ENCODE measurements at places on chromosomes 12 and 14. TPM values are rescaled to one million over a fixed set of nuclear protein-coding genes. Genes with fewer than 3 reads are reported as not detected.
A peak's percentile ranks its signal among the peaks of the same experiment; 100 is the strongest.

DNA sequence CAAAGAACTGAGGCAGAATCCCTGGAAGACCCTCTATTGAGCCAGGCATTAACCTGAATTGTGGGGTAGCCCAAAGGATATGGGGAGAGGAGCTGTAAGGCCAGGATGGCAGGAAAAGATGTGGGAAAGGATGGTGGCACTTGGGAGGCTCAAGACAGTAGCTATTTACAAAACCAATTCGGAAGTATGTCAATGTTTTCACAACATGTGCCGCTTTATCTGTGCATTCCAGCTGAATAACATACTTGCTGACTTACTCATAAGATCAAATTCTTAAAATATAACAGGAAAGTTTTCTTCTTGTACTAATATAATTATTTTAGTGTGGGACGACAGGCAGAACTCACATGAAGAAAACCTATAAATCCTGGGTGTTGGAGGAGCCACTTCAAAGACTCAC, 10.6 kb downstream of the BBS10 start:
- peaks cover 19% of the 10 kb centered on the region for H3K4me1 ChIP-seq
- DNase-seq: no peak
- H3K27me3 ChIP-seq: no peaks in the 10 kb centered on the region

DNA sequence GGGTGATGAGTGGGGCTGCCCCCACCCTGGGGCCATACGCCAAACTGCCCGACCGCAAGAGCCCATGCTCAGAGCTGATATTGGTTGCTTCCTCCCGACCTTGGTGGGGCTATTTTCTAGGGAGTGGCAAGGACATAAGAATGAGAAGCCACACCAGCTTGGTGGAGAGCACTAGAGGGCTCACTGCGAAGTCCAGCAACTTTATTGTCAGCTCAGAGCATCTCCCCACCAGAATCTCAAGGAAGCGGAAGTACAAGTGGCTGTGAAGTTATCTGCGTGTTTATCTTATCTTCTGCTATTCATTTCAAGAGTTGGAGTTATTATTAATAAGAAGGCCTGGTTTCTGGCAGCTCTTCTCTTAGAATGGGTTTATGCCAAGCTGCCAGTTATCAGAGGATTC, 4.9 kb upstream of the PLXNC1 start:
- H3K4me3 ChIP-seq: no peak overlapping the region
- H3K27me3 ChIP-seq: peaks cover 38% of the 10 kb centered on the region
- H3K36me3 ChIP-seq: no peaks in the 10 kb centered on the region
- no peak for DNase-seq
- H3K27ac ChIP-seq: no peak overlapping the region

DNA sequence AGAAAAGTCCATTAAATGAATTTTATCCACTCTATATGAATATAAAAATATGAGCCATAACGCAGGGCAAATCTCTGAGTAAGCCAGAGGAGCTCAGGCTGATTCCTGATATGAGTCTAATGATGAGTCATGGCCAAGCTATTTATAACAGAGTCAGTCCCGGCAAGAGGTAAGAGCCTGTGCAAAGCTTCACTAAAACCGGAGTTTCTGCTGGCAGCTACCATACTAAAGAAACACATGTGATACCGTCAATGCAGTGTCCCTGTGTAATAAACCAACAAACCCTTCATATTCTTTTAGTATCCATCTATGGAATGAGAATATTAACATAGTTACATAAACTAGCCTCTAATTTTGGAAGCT, 319.4 kb downstream of the KCNC2 start:
- peak; percentile 84 for DNase-seq
- H3K4me3 ChIP-seq: no peak overlapping the region
- peak overlapping the region; percentile 77 for H3K27ac ChIP-seq
- no peaks in the 10 kb centered on the region for H3K36me3 ChIP-seq
- no peaks in the 10 kb centered on the region for H3K27me3 ChIP-seq

DNA sequence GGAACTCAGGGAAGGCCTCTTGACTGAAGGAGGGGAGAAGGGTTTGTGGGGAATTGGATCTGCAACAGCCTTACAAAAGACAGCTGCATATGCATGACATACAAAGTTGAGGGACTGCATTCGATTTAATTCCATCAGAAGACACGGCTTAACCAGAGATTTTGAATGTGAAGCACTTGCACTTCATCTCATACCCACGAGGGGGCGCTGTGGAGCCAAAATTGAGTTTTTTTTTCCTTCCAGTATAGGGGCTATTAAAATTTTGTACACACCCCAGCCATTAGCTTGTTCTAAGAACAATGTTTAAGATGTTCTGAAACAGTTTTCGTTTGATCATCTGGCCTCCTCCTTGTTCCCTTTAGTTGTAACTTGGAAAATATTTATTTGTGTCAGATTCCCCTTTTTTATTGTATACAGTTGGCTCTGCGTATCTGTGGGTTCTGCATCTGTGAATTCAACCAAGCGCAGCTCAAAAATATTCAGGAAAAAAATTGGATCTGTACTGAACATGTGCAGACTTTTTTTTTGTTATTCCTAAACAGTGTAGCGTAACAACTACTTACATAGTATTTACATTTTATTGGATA, 1.6 kb downstream of the SUDS3 start:
- H3K4me3 ChIP-seq: peak overlapping the region; percentile 94
- no peak for DNase-seq
- H3K27ac ChIP-seq: peak overlapping the region; percentile 95
- peaks cover 6% of the 10 kb centered on the region for H3K36me3 ChIP-seq

GRCh38 chr12:66055837-66056319, 74.7 kb downstream of the LLPH start:
- no peak overlapping the region for H3K4me3 ChIP-seq
- peaks cover 3% of the 10 kb centered on the region for H3K27me3 ChIP-seq
- no peaks in the 10 kb centered on the region for H3K4me1 ChIP-seq
- no peaks in the 10 kb centered on the region for H3K36me3 ChIP-seq

DNA sequence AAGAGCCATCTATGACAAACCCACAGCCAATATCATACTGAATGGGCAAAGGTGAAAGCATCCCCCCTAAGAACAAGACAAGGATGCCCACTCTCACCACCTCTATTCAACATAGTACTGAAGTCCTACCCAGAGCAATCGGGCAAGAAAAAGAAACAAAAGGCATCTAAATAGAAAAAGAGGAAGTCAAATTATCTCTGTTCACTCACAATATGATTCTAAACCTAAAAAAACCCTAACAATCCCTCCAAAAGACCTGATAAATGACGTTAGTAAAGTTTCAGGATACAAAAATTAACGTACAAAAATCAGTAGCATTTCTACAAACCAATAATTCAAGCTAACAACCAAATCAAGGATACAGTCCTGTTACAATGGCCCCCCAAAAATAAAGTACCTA, 26.9 kb downstream of the MDM1 start:
- no peak overlapping the region for H3K4me3 ChIP-seq
- no peak overlapping the region for H3K27ac ChIP-seq
- no peaks in the 10 kb centered on the region for H3K4me1 ChIP-seq
- DNase-seq: no peak
- H3K36me3 ChIP-seq: no peaks in the 10 kb centered on the region

GRCh38 chr14:75453817-75454434, 26.1 kb downstream of the JDP2 start:
- H3K4me3 ChIP-seq: no peak overlapping the region
- no peak for DNase-seq
- no peaks in the 10 kb centered on the region for H3K27me3 ChIP-seq
- no peaks in the 10 kb centered on the region for H3K36me3 ChIP-seq

DNA sequence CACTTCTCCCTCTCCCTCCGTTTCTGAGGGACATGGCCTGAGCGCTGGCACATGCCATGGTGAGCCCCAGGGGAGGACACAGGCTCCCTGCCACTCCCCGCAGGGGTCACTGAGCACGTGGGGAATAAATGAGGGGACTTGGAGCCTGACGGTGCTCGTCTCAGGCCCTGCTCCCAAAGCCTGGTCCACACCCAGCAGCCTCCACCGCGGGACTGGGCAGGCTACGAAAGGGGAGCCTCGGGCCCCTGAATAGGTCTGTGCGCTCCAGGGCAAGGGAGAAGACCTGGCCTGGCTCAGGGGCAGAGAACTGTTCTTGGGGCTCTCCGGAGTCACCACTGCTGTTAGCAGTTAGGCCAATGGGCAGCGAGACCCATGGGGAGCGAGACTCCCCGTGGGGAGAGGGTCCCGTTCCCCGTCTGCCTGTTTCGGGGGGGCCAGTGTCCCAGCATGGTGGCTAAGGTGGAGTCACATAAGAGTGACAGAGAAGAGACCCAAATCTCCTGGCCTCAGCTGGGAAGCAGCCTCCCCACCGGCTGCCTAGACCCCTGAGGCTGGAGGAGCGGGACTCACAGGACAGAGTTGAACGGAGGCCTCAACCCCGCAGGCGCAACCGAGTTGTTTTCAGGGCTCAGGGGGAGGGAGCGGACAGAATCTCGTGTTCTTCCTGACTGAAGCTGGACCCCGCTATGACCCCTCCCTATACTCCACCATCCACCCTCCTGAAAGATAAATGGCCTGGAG, 329.8 kb upstream of the SFSWAP start:
- H3K36me3 ChIP-seq: no peaks in the 10 kb centered on the region
- H3K4me3 ChIP-seq: no peak overlapping the region
- H3K4me1 ChIP-seq: no peaks in the 10 kb centered on the region
- no peaks in the 10 kb centered on the region for H3K27me3 ChIP-seq
- DNase-seq: no peak
- no peak overlapping the region for H3K27ac ChIP-seq

DNA sequence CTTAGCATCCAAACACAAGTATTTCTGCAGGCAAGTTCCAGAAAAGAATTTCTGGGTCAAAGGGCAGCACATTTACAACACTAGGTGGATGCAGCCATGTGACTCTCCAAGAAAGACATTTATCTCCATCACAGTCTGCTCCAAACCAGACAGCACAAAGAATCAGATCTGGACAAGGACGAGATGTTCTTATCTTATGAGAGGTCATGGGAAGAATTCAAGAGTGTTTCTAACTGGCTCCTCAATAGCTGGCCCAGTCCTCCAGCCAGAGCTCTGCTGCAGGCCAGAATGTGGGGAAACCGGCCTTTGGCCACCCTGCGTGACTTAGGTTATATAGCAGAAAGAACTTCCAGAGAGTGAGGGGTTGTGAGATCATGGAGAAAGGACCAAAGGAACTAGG, 17.4 kb downstream of the TMEM119 start:
- H3K27me3 ChIP-seq: peaks cover 5% of the 10 kb centered on the region
- no peaks in the 10 kb centered on the region for H3K4me1 ChIP-seq
- no peaks in the 10 kb centered on the region for H3K36me3 ChIP-seq
- H3K4me3 ChIP-seq: no peak overlapping the region
- DNase-seq: no peak

- H3K27ac ChIP-seq: no peak overlapping the region
- no peaks in the 10 kb centered on the region for H3K36me3 ChIP-seq
- no peaks in the 10 kb centered on the region for H3K27me3 ChIP-seq
- DNase-seq: no peak
Measured at GRCh38 chr12:115185506-115185905, 501.5 kb upstream of the TBX3 start.

GRCh38 chr14:24343795-24344660, 4.2 kb upstream of the RIPK3 start:
- DNase-seq: no peak
- H3K36me3 ChIP-seq: no peaks in the 10 kb centered on the region
- peaks cover under 1% of the 10 kb centered on the region for H3K27me3 ChIP-seq
- peaks cover 3% of the 10 kb centered on the region for H3K4me1 ChIP-seq

- H3K27me3 ChIP-seq: no peaks in the 10 kb centered on the region
- H3K36me3 ChIP-seq: peaks cover 2% of the 10 kb centered on the region
- no peak overlapping the region for H3K27ac ChIP-seq
- no peak for DNase-seq
- H3K4me3 ChIP-seq: no peak overlapping the region
Measured at GRCh38 chr12:102095677-102096263, 24.1 kb downstream of the NUP37 start.

DNA sequence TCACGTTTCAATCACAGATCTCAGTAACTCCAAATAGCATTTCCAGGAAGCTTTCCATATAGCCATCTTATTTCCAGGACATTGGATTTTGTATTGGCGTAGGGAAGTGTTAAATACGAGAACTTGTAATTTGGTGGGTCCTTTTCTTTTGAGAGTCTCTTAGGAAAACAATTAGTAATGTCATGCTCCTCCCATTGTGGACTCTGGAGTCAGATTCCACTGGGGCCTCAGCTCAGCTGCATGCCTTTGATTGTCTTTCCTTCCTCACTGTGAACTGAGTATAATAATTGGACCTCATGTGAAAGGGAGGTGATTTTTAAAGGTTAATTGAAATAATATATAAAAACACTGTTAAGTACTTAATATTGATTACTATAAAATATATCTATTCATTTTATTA, 462.6 kb downstream of the NPAS3 start:
- H3K27ac ChIP-seq: no peak overlapping the region
- no peak for DNase-seq
- no peaks in the 10 kb centered on the region for H3K4me1 ChIP-seq

GRCh38 chr12:38501481-38501880, 184.9 kb downstream of the ALG10B start:
- no peak for DNase-seq
- H3K4me3 ChIP-seq: no peak overlapping the region
- H3K27me3 ChIP-seq: no peaks in the 10 kb centered on the region
- H3K27ac ChIP-seq: no peak overlapping the region
- no peaks in the 10 kb centered on the region for H3K4me1 ChIP-seq

DNA sequence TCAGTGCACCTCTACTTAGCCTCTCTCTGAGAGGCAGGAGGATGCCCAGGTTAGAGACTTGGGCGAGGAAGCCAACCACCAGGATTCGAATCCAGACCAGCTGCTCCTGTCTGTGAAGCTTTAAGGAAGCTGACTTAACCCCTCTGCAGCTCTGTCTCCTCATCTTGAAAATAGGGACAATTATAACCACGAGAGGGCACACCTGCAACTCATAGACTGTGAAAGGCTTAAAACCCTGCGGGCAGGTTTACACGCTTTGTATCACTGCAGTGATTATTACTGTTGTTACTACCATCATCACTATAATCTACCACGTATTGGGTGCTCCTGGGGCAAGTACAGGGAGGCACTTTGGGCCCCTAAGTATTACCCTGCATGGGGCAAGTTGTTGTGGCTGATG, 379.8 kb downstream of the VRK1 start:
- peaks cover 13% of the 10 kb centered on the region for H3K4me1 ChIP-seq
- H3K27ac ChIP-seq: no peak overlapping the region

- H3K27ac ChIP-seq: no peak overlapping the region
- H3K27me3 ChIP-seq: no peaks in the 10 kb centered on the region
- no peaks in the 10 kb centered on the region for H3K36me3 ChIP-seq
- DNase-seq: no peak
- no peak overlapping the region for H3K4me3 ChIP-seq
Measured at GRCh38 chr12:47407463-47408129, 298.2 kb downstream of the RPAP3 start.

- H3K27me3 ChIP-seq: no peaks in the 10 kb centered on the region
- no peaks in the 10 kb centered on the region for H3K4me1 ChIP-seq
- H3K4me3 ChIP-seq: no peak overlapping the region
- no peak for DNase-seq
- no peak overlapping the region for H3K27ac ChIP-seq
Measured at GRCh38 chr14:27366596-27366995, 768.8 kb upstream of the NOVA1 start.

GRCh38 chr14:92863286-92864080, 59.5 kb upstream of the CHGA start:
- peaks cover 3% of the 10 kb centered on the region for H3K27me3 ChIP-seq
- no peak overlapping the region for H3K4me3 ChIP-seq
- no peaks in the 10 kb centered on the region for H3K36me3 ChIP-seq
- no peak for DNase-seq

NXPH4 gene
- polyA plus RNA-seq: 1.2 TPM

ORAI1 gene
- 17.1 TPM for polyA plus RNA-seq

KRT74 gene
- polyA plus RNA-seq: 0.10 TPM

HNF1A gene
- polyA plus RNA-seq: not detected

KRT3 gene
- polyA plus RNA-seq: 0.36 TPM

PLBD1 gene
- polyA plus RNA-seq: 13.4 TPM

ATF7 gene
- polyA plus RNA-seq: 18.0 TPM

JDP2 gene
- polyA plus RNA-seq: 9.5 TPM

ARHGAP9 gene
- polyA plus RNA-seq: 0.15 TPM

SOX5 gene
- polyA plus RNA-seq: not detected

RERG gene
- polyA plus RNA-seq: not detected
